ENCODE measurements at places on chromosomes 7 and 10.

GRCh38 chr7:51075681-51076580 is 240.7 kb downstream of the COBL start:
- DNase-seq: no peak

- DNase-seq: no peak
Observed at GRCh38 chr7:30285536-30286284, 1.3 kb downstream of the ZNRF2 start.

DNA sequence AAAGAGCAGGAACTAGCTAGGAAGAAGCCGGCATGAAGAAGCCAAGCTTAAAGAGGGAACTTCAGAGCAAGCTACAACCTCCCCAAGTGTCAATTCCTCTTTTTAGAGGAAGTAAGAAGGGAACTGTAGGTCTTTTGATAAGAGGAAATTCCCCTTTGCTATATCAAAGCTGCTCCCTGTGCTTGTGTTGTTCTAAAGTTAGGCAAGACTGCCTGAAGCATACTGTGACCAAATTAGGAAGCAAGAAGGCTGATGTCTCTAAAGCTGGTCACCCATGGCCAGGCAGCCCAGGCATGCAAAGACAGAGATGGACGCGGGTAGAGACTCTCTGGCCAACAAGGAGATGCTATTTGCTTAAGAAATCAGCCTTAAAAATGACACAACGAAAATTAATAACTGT is 87.9 kb downstream of the RNF216 start:
- no peak for DNase-seq

- no peak for DNase-seq
Observed at GRCh38 chr7:113373863-113374262, 255.5 kb upstream of the SMIM30 start.

DNA sequence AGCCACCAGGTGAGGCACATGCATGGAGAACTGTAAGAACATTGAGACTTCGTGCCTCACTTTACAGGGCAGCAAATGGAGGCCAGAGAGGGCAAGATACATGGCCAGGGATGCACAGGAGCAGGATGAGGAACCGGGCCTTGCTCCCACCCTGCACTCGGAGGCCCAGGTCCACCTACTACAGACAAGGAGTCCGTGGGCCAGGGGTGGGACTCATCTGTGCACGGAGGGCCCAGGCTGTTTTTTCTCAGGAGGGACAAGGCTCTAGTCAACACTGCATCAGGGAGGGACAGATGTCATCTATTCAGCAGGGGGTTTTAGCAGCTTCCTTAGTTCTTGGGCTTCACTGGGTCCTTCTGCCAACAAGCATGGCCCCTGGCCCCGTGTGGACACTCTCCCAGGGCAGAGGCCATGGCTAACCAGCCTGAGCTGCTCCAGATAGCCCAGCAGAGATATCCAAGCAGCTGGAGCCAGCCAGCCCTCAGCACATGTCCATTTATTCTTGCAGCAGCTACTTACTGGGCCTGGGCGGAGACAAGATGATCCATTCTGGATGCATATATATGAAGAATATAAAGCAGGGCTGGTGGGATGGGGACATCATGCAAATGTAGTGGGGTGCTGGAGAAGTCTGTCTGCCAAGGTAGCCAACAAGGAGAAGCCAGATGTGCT is 134.5 kb upstream of the RET start:
- no peak for DNase-seq

GRCh38 chr7:130878785-130879184 is 144.8 kb upstream of the KLF14 start:
- no peak for DNase-seq

DNA sequence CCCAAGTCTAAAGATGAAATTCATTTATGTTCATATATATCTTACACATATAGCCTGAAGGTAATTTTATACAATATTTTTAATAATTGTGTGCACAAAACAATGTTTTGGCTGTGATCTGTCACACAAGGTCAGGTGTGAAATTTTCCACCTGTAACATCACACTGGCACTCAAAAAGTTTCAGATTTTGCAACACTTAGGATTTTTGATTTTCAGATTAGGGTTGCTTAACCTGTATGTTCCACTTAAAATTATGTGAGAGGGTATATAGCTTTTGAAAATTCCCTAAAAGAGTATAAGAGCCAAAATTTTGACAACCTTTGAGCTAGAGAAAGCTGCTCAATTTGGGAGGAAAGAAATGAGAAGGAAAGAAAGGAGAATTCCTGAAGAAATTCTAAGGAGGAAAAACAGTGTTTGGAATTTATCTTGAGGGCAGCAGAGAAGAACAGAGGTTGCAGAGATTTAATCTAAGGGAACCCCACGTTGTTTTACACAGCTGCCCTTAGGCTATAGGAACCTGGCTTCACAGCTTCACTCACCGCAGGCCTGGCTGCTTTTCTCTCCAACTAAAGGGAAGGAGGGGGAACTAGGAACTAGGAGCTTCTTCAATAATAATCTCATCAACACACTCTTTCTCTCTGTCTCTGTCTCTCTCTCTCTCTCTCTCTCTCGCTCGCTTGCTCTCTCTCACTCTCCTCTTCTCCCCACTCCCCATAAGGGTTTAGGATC is 8.5 kb downstream of the VOPP1 start:
- DNase-seq: no peak

Measured in esophagus squamous epithelium (tissue), 5 donors.